NCI-H1417 treated with DMSO at 0.1 percent for 48 hours (cell line): ENCODE measurements at places on chromosomes 6 and 20.

DNA sequence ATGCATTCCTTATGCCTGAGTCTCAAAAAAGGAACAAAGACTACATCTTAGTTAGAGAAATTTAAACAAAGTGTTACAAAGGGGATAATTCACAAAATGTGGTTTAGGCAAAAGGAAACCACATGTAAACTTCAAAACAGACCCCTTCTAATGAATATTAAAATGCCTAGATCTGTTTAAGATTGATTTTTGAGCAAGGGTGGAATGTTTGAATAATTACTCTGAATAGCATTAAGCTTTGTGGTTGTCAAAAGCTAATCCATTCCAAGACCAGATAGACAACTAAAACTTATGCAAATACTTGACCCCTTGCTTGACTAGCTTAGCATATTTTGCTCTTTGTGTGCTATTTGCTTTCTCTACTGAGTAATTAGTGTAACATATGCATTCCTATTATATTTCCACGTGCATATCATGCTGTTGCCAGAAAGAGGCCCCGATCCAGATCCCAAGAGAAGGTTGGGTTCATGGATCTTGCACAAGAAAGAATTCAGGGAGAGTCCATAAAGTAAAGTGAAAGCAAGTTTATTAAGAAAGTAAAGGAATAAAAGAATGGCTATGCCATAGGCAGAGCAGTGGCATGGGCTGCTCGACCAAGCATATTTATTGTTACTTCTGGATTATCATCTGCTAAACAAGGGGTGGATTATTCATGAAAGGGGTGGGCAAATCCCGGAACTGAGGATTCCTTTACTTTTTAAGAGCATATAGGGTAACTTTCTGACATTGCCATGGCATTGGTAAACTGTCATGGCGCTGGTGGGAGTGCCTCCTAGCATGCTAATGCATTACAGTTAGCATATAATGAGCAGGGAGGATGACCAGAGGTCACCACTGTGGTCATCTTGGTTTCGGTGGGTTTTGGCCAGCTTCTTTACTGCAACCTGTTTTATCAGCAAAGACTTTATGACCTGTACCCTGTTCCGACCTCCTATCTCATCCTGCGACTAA lies 1193.4 kb upstream of the EYS start:
- no peak for DNase-seq

DNA sequence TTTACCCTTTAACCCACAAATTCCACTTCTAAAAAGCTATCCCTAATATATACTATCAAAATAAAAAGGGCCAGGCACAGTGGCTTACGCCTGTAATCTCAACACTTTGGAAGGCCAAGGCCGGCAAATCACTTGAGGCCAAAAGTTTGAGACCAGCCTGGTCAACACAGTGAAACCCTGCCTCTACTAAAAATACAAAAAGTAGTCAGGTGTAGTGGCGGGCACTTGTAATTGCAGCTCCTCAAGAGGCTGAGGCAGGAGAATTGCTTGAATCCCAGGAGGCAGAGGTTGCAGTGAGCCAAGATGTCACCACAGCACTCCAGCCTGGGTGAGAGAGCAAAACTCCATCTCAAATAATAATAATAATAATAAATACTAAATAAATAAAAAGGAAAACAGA lies 82.5 kb downstream of the TRIM27 start:
- DNase-seq = no peak

- DNase-seq = no peak
Measured at GRCh38 chr6:45430590-45431202, 53.0 kb upstream of the SUPT3H start.

DNA sequence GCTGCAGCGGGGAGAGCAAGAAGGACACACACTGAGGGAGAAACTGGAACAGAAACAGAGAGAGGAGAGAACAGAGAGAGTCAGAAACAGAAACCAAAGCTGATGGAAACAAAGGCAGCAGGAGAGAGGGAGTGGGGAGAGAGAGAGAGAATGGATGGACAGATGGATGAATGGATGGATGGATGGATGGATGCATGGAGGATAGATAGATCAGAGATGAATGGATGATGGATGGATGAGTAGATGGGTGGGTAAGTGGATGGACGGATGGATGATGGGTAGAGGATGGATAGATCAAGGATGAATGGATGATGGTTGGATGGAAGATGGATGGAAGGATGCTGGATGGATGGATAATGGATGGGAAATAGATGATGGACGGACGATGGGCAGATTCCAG lies 35.0 kb upstream of the PHACTR3 start:
- no peak for DNase-seq

GRCh38 chr6:108588586-108588985 lies 27.9 kb downstream of the FOXO3 start:
- DNase-seq = no peak

DNA sequence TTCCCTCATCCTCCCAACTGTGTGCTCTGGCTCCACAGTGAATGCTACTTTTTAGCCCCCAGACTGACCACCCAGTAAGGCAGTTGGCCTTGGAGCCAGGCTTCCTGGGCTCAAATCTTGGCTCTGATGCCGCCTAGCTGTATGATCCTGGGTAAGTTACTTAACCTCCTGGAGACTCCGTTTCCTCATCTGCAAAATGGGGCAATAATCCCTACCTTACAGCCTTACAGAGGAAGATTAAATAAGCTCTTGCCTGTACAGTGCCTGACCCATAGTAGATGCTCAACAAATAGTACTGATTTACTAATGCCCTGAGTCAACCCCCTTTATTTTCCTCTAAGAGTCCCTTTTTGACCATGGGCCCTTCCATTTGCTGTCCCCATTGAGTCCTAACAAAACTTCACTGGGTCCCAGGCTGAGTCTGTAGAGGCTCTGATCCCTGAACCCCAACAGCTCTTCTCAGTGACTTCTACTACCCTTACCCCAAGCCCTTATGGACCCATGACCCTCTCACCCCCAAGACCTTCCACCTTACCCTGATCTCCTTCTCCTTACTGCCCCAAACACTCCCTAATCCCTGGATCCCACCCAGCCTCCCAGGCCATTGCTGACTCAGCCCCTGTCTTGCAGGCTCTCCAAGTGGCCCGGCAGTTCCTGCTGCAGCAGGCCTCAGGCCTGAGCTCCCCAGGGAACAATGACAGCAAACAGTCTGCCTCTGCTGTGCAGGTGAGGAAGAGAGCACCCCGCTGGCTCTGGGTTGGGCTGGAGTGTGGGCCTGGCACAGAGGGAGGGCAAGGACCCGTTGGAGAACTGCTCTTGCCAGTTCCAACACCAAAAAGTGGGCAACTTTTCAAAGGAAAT lies 31.4 kb downstream of the FOXP4 start:
- peak; percentile 51 for DNase-seq

- no peak for DNase-seq
Measured at GRCh38 chr6:84309336-84309735, 81.9 kb upstream of the CEP162 start.

DNA sequence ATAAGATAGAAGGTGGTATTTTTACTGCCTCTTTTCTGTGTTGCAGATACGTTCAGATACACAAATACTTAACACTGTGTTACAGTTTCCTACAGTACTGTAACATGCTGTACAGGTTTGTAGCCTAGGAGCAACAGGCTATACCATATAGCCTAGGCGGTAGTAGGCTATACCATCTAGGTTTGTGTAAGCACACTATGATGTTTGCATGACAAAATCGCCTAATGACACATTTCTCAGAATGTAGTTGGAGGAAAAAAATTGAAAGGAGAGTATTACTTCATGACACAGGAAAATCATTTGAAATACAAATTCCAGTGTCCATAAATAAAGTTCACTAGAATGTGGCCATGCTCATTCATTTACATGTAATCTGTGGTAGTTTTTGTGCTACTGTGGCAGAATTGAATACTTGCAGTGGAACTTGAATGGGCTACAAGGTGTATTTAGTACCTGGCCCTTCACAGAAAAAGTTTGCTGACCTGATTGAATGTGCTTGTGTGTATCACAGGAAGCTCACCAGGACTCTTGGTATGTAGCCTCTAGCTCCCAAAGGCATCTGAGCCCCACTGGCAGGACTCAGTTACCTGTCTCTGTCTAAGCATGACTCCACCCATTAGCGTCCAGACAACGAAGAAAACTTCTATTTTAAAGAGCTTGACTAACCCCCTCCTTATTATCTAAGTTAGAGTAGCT lies 18.8 kb downstream of the TOP1 start:
- no peak for DNase-seq

GRCh38 chr20:16174311-16174710 lies 398.9 kb downstream of the KIF16B start:
- DNase-seq = no peak

DNA sequence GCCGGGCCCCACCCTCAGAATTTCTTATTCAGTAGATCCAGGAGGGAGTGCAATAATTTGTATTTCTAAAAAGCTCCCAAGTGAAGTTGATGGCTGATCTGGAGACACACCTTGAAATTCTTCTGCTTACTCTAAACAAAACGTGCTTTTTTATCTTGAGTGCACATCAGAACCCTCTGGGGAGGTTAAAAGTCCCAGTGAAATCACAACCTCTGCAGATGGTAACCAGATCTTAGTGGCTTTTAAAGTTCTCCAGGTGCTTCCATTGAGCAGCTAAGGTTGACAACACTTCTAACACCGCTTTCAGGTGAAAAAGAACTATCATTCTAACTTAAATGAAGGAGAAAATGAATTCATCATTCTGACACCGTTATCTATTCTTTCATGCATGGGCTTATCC lies 45.6 kb upstream of the ESR1 start:
- DNase-seq = no peak

DNA sequence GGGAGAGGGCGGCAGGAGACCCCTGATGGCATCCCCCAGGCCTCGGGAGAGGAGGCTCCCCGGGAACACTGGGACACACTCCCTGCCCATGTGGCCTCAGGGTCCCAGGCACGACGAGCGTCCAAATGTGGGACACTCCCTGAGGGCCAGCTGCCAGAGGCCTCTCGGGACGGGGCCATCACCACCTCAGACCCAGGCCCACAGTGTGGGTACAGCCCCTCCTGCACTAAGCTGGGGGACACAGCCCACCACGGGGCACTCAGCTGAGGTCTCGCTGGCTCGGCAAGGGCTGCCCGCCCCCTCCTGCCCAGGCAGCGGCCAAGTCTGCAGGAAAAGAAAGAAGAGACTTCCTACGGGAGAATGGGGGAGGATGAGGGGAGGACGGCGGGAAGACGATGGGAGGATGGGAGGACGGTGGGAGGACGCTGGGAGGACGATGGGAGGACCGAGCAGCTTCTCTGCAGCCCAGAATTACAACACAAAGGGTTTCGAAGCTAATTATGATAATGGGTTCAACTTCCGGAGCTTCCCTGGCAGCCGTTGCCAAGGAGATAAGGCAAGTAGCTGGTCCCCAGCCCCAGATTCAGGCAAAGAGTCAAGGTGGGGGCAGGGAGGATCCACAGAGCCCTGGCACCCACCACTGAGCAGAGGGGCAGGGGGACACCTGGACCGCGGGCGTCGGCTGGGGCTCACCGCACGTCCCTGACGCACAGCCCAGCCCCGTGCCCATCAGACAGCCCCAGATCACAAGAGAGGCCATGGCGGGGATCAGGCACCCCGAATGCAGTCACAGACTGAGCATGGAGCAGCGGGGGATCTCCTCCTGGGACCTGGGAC lies 17.5 kb downstream of the KCNQ2 start:
- peak; percentile 80 for DNase-seq

GRCh38 chr20:10288954-10289646 lies 70.5 kb downstream of the SNAP25 start:
- no peak for DNase-seq

- no peak for DNase-seq
Measured at GRCh38 chr20:63704749-63705117, 3.0 kb downstream of the ARFRP1 start.

DNA sequence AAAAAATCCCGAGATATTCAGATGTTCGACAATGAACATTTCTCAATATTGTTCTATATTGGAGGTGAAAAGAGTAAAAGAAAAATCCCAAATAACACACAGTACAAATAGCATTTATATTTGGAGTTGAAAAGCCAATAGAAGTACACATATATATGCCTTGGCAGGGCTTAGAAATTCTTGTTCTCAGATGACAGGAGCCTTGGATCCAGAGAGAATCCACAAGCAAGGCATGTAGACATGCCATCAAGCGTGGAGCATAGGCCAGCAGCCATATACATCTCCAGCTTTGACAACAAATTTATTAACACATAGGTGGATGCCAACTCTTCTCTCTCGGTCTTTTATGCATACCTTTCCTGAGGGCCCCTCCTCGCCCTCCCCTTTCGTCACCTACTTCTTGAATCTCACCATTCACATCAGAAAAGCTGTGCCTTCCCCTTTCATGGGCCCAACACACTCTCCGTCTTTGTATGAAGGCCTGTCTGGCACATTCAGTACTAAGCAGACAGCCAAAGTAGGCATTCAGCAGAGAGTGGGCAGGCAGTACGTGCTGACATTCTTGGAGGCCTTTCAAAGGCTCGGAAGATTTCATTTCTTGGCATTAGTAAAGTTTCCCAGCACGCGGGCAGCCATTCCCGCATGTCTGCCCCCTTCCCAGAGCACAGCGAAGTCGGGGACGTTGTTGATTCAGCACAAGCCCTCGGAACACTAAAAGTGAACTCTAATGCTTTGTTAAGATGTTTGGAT lies 18.2 kb downstream of the NEDD9 start:
- no peak for DNase-seq

- DNase-seq = no peak
Measured at GRCh38 chr6:83068616-83069015, 1.1 kb downstream of the DOP1A start.

GRCh38 chr6:12088531-12088930 lies 76.4 kb downstream of the HIVEP1 start:
- DNase-seq = no peak

DNA sequence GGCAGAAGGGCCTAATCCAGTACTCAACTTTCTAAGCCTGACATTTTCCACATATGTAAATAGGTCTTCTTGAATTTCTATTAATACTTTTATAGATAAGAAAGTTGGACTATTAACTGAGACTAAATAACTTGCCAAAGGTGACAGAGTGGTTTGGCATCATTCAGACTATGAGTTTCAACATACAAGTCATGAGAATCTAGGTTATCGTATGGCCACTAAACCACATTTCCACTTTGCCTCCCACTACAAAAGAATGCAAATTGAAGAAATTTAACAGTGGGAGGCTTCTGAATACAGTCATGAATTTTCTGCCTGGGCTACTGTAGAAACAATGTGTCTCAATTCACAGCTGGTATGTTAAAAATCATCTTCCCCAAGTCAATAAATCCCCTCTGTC lies 531.0 kb upstream of the AGPAT4 start:
- DNase-seq = no peak

- no peak for DNase-seq
Measured at GRCh38 chr20:60361761-60362395, 403.7 kb downstream of the CDH26 start.

GRCh38 chr20:3223994-3224680 lies 14.8 kb downstream of the ITPA start:
- DNase-seq = no peak

- DNase-seq = no peak
Measured at GRCh38 chr6:32214126-32214525, 9.7 kb downstream of the NOTCH4 start.
